ENCODE measurements at places on chromosomes 5 and 9.

DNA sequence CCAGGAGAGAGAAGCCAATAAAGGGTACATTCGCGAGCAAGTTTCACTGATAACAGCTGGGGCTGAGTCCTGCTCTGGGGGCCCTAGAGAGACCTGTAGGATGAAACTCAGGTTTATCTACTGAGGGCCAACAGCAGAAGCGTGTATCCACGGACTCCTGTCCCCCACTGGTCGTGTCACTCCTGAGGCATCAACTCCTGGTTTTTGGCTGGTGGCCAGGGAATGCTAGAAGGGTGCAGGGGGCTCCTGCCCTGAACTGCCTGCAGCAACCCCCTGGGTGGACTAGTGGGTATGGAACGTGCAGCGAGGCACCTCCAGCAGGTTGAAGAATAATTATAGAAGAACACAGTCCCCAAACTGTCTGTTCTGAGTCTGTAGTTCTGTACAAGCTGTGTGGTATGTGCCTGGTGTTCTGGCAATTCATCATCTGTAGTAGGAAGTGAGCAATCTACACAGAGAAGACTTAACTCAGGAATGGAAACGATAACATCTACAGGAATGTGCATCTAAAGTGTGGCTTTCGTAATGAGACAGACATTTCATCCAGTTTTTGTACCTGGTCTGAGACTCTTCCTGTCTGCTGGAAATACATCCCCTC lies 64.5 kb upstream of the GNA14 start:
- no peak for DNase-seq
- H3K27me3 ChIP-seq, result no peaks in the 10 kb centered on the region
- H3K36me3 ChIP-seq, result no peaks in the 10 kb centered on the region
- no peak overlapping the region for H3K27ac ChIP-seq
- no peak overlapping the region for H3K4me3 ChIP-seq

DNA sequence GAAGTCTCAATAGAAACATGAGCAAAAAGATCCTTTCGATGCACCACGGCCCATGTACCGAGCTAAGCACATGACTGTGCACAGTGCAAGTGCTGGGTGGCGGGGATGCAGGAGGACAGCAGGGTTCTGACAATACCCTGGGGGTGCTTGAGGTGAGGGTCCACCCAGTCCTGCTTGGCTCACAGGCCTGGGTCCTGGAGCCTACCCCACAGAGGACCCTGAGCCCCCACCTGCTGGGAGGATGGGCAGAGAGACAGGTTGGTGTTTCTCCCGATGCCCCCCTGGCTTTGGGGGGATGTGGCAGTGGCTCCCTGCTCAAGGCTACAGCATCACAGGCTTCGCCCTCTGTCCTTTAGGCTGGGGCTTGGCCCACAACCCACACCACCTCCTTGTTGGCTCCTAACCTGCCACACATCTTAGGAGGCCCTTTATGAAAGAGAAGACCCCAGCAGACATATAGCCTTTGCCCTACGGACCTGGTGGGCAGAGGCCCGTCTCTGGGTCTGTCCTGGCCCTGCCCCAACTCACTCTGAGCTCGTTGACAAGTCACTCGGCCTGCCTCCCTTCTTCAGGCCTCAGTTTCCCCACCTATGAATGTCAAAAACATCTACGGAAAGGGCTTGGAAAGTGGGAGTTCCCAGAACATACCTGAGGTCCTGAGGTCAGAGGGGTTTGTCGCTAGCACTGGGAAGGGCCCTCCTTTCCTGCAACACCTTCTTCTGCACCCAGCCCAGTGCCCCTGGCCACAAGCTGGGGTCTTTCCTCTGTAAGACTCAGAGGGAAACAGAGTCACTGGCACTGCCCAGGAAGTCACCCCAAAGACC lies 50.3 kb downstream of the BARX1 start:
- H3K27ac ChIP-seq, result no peak overlapping the region
- no peaks in the 10 kb centered on the region for H3K4me1 ChIP-seq
- no peaks in the 10 kb centered on the region for H3K27me3 ChIP-seq
- H3K4me3 ChIP-seq, result no peak overlapping the region

- no peak overlapping the region for H3K27ac ChIP-seq
- H3K4me3 ChIP-seq, result no peak overlapping the region
- no peaks in the 10 kb centered on the region for H3K27me3 ChIP-seq
Measured at GRCh38 chr5:139369181-139369580, 13.9 kb downstream of the SLC23A1 start.

GRCh38 chr5:36369219-36369690 lies 67.6 kb upstream of the RANBP3L start:
- H3K27ac ChIP-seq, result no peak overlapping the region
- no peak overlapping the region for H3K4me3 ChIP-seq

GRCh38 chr9:106277966-106278365 lies 583.6 kb downstream of the TMEM38B start:
- H3K27ac ChIP-seq, result no peak overlapping the region
- no peaks in the 10 kb centered on the region for H3K27me3 ChIP-seq
- no peak overlapping the region for H3K4me3 ChIP-seq
- no peak for DNase-seq
- no peaks in the 10 kb centered on the region for H3K36me3 ChIP-seq
- no peaks in the 10 kb centered on the region for H3K4me1 ChIP-seq

DNA sequence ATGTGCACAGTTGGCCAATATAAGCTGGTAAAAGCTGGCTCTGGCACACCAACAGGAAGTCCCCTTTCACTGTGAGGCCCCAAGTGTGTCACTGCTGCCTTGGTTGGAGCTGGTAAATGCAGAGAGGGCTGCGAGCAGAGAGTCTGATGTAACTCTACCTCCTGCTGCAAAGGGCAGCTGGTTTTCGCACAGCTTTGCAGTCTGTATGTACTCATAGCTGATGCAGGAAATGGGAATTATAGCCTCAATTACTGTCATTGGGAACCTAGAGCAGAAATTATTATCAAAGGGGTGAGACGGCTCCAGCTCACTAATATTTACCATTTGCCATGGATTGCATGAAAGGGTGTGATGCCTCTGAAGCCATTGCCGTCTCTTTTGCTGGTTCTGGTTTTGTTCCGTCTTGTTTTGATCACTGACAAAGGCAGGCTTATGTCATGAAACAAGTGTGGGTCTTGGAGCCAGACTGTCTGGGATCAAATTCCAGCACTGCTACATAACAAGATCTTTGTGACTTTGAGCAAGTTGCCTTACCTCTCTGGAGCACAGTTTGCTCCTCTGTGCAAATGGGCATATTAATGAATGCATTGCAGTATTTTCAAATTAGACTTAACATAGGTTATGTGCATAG lies 124.3 kb upstream of the SLC25A48 start:
- no peak overlapping the region for H3K4me3 ChIP-seq
- H3K4me1 ChIP-seq, result no peaks in the 10 kb centered on the region
- H3K36me3 ChIP-seq, result no peaks in the 10 kb centered on the region

DNA sequence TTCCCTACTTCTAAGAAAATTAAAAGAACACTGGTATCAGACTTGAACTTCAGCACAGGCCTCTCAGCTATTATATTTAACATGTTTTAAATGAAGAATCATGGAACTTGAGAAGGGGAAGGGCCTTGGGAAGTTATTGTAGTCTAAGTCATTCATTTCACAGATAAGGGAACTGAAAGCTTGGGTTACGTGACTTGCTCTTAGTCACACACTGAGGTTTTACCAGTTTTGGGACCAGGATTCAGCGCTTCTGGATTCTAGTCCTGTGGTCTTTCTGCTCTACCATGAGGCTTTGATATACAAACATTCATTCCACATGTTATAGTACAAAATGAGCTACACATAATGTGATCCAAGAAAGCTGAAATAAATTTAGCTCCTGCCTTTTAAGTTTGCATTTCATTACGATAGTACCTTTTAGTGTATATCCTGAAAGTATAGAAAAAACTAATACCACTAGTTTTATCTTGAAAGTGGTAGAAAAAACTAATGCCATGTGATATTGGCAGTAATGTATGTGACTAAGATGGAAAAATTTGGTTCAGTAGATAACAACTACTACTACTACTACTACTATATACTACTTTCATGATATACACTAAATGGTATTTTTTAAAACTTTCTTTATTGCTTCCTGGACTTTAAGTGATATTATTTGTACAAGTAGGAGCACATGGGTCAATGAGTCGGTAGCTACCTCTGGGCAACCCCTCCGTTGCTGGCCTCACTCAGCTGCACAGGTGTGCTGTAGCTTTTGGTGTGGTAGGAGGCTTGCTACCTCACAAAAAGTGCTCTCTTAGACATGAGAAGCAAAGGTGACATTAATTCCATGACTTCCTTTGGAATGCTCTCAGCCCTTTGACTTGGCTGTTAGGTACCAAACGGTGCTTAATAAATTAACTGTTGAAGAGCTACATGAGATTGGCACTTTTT lies 40.7 kb downstream of the F2RL2 start:
- no peak overlapping the region for H3K27ac ChIP-seq
- no peak overlapping the region for H3K4me3 ChIP-seq
- DNase-seq, result no peak
- no peaks in the 10 kb centered on the region for H3K4me1 ChIP-seq
- H3K36me3 ChIP-seq, result peaks cover 11% of the 10 kb centered on the region
- H3K27me3 ChIP-seq, result no peaks in the 10 kb centered on the region

- no peak overlapping the region for H3K27ac ChIP-seq
- DNase-seq, result no peak
- H3K4me1 ChIP-seq, result no peaks in the 10 kb centered on the region
- H3K4me3 ChIP-seq, result no peak overlapping the region
- H3K36me3 ChIP-seq, result no peaks in the 10 kb centered on the region
- H3K27me3 ChIP-seq, result no peaks in the 10 kb centered on the region
Measured at GRCh38 chr9:127664678-127665507, 41.9 kb upstream of the CFAP157 start.

DNA sequence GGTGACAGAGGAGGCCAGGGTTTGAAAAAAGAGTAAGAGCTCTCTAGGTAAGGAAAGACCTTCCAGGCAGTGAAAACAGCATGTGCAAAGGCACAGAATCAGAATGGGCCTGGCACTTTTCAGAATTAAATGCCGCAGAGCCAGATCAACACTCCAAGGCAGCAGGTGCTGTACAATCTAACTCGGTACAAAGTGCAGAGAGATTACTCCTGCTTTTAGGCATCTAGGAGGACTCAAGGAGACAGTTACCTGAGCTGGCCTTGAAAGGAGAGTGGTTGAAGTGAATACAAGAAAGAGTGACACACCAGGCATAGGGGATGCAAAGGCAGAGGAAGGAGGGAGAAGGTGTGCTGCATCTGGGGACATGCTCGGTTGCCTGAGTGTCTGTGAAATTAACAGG lies 21.5 kb downstream of the HRH2 start:
- H3K27me3 ChIP-seq, result no peaks in the 10 kb centered on the region
- peaks cover 12% of the 10 kb centered on the region for H3K36me3 ChIP-seq
- no peak for DNase-seq

DNA sequence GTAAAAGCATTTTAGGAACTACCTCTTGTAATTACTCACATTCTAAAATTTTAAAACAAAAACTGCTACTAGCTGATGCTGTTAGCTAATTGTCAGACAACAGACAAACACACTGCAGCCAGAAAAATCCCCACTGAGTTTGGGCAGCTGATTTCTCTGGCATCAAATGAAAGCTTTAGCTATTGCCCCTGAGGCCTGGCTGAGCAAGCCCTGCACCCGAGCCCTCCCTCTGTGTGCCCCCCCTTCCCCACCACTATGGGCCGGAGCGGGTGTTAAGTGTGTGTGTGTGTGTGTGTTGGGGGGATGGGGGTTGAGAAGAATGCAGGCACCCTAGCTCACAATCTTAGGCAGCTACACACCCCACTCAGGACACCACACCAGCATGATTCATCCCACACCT lies 2.4 kb downstream of the NEUROG1 start:
- H3K27me3 ChIP-seq, result peaks cover 13% of the 10 kb centered on the region
- no peaks in the 10 kb centered on the region for H3K4me1 ChIP-seq
- no peak overlapping the region for H3K27ac ChIP-seq
- no peak overlapping the region for H3K4me3 ChIP-seq

DNA sequence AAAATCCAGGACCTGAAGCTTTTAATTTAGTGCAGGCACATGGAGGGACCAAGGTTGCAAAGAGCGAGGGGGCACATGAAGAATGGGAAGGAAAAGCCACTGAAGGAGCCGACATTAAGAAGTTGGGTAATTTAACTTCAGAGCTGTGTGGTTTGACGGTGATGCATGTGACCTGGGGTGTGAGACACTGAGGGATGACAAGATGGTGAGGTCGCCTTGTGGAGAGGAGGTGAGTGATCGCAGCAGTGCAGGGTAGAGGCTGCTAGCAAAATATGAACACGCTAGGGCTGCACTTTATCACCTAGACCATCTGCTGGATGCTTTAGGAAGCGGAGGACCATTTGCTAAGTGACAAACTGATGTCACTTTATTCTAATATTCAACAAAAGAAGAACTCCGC lies 339.0 kb upstream of the KIF2A start:
- DNase-seq, result no peak
- H3K27ac ChIP-seq, result no peak overlapping the region
- no peaks in the 10 kb centered on the region for H3K27me3 ChIP-seq
- no peaks in the 10 kb centered on the region for H3K4me1 ChIP-seq
- no peaks in the 10 kb centered on the region for H3K36me3 ChIP-seq
- H3K4me3 ChIP-seq, result no peak overlapping the region

DNA sequence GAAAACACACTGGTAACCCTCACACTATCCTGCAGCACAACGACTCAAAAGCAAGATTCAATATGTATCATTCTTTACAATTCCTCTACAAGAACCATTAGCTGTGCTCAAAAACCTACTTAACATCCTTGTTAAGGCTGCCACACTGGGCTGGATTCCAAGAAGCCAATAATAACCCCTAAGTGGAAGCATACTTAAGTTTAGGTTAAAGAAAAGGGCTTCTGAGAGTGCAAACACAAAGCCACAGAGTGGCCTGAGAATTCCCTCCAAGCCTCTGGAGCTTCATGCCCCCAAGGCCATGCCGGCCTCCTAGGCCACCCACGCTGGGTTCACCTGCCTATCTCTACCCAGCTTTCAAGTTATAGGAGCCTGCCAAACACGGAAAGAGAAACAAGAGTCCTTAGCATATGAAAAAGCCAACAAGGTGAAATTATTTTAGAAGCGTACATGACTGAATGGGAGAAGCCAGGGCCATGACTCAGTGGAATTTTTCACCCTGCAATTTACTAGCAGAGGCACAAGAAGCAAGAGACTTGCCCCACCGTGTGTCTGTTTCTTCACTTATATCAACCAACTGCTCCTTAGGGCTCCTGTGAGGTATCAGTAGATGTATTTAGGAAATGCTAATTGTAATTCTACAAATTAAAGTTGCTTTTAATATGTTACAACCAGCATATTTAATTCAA lies 293.0 kb downstream of the SPOCK1 start:
- no peak overlapping the region for H3K4me3 ChIP-seq
- H3K27ac ChIP-seq, result no peak overlapping the region
- no peaks in the 10 kb centered on the region for H3K27me3 ChIP-seq
- DNase-seq, result no peak
- no peaks in the 10 kb centered on the region for H3K4me1 ChIP-seq
